ENCODE measurements at places on chromosomes 1 and 21.

DNA sequence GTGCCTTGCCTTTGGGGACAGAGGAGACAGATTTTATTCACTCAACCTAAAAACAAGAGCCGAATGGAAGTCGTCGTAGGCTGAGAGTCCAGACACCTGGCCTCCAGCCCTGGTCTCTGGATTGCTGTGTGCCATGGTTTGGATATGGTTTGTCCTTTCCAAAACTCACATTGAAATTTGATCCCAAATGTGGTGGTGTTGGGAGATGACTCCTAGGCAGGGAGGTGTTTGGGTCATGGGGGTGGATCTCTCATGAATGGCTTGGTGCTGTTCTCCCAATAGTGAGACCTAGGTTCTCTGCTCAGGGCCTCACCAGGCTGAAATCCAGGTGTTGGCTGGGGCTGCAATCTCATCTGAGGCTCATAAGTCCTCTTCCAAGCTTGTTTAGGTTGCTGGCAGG lies 75.5 kb downstream of the FOXD2 start:
- no peak for DNase-seq

DNA sequence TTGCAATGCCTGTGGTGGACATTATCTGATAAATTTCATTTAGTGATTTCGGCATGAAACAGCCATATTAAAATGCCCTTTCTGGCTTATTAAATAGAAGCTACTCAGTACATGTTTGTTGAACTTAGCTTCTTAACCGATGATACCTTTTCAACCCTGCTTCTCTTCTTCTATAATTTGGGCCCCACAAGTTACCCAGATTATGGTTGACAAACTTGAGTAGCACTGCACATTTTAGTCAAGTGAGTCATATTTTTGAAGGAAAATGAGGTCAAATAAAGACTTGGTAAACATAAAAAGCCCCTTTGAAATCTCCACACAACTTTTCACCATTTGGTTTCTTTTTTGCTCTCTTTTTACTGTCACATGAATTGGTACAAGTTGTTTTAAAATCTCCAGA lies 33.8 kb downstream of the GIPC2 start:
- DNase-seq, result no peak

DNA sequence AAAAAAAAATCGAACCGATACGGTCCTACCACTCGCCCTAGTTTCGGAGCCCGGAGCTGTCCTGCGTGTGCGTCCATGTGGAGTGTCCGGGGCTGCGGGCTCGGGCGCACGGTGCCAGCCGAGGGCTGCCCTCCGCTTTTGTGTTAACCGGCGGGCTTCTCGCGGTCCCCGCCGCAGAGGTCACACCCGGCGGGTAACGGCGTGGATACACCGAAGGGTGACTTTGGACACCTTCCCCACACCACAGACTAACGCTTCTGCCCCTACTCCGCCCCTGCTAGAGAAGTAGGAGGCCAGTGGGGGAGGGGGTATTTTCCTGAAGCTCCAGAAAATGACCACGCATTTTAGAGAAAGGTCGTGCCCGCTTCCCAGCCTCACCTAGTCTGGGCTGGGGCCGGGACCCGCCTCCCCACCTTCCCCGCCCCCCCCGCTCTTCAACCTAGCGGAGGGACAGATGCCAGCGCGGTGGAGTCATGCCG lies 609 bp upstream of the ATF3 start:
- no peak for DNase-seq

- DNase-seq, result no peak
Measured at GRCh38 chr1:192697771-192698170, 61.8 kb downstream of the RGS13 start.

DNA sequence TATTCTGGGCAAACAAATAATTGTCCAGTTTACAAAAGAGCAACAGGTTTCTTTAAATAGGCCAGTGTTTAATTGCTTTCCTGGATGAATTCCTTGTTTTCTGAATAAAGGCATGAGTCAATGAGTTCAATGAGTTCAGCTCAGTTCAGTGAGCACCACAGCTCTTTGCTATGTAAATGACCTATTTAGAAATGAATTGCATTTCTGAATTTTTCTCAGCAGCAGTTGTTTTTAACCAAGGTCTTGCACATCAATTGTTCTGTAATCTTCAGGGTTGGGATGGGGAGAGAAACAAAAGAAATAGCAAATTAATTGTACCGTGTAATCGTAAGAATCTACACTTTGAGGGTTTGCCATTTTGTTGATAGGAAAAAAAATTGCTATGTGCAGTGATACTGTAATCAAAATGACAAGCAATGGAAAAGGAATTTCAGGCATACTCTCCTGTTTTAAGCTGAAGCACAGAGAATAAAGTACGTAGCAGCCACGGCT lies 45.7 kb downstream of the MIS18A start:
- DNase-seq, result no peak

GRCh38 chr1:21308847-21309652 lies 18.8 kb upstream of the ECE1 start:
- DNase-seq, result no peak

DNA sequence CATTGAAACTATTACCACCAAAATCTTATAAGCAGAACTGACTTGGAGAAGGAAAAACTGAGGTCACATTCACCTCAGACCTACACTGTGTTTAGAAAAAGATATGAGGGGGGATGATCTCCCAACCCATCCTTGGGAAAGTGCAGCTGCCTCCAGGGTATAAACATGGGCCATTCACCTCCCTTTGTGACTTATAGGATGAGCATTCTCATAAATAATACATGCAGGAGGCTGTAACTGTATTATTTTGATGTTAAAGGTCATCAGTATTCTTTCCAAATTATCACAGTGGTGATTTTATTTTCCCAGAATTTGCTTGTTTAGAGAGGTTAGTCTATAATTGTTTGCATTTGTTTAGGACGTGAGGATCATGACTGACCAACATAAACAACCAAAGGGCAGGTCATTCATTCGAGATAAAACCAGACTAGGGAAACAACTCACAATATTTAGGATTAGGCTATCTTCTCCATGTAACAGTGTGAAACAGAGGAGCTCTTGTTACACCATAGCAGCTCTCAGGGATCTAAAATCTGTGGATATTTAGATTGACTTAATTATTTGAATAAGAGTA lies 109.2 kb upstream of the NR5A2 start:
- no peak for DNase-seq

DNA sequence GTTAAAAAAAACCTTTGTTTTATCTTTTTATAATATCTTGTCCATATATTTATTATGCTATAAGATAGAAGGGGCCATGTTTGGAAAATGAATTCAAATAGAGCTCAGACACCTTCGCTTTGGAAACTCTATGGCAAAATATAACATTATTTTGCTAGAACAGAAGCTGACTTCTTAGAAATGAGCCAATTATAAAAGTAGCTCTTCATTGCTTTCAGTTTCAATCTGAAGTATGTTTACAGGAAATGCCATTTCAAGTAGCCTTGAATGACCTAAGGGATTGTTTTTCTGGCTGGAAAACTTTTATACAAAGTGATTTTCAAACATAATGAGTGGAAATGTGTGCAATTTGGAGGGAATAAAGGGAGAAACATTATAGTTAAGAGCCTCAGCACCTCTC lies 37.8 kb upstream of the GBP5 start:
- no peak for DNase-seq

DNA sequence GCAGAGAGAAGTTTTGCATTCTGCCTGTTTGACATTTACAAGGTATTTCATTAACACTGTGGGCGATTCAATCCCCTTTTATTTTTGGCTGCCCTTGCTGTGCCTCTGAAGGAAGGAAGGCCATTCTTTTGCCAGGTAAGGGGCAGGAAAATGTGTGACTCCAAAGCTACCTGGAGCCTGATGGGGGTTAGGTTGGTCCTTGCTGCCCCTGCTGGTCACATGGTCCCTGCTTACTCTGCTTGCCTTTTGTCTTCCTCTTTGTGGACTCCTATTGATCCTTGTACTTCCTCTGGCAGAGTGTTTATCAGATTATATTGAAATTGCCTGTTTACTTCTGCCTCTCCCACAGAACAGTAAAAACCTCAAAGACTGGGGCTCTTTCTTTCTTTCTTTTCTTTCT lies 65.7 kb downstream of the ST6GALNAC3 start:
- no peak for DNase-seq

- no peak for DNase-seq
Measured at GRCh38 chr21:26177746-26178426, 7.3 kb upstream of the APP start.

GRCh38 chr1:188188317-188188716 lies 1359.6 kb downstream of the PLA2G4A start:
- DNase-seq, result no peak

- DNase-seq, result no peak
Measured at GRCh38 chr1:26218906-26219494, 15.0 kb upstream of the CEP85 start.

DNA sequence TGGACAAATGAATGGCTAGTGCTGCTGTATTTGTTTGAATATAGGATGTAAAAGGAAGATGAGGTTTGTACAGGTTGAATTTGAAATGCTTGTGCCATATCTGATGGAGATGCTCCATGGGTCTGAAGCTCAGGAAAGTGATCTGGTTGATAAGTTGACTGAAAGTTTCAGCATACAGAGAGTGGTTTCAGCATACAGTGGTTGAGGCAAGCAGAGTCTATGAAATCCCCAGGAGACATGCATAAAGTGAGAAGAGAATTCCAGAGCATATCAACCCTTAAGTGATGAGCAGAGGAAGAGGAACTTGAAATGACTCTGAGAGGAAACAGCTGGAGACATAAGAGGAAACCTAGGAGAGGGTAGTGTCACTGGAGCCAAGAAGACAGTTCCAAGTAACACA lies 21.7 kb downstream of the TCHHL1 start:
- DNase-seq, result no peak

GRCh38 chr1:176959191-176959820 lies 205.2 kb downstream of the ASTN1 start:
- DNase-seq, result no peak

- no peak for DNase-seq
Measured at GRCh38 chr1:225253173-225253572, 174.7 kb downstream of the LBR start.

- DNase-seq, result no peak
Measured at GRCh38 chr1:172482044-172482443, 38.2 kb upstream of the PIGC start.

DNA sequence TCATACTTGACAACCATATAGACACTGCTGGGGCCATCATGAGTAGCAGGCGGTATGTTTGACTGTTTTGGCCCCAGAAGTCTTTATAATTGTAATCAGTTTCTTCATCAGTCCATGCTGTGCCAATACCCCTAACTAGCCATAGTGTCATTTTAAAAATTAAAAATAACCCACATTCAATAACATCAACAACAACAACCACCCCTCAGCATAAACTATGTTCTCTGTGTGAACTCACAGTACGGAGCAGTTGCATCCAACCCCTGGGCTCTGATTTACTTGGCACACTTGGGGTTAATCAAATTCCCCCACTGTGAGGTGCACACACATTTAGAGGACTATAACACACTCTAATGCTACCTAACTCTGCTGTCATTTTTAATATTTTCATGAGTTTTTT lies 553.7 kb downstream of the USP25 start:
- no peak for DNase-seq

Measured in neuronal stem cell (in vitro differentiated cells).